ENCODE measurements at places on chromosomes 11 and 22. TPM values are rescaled to one million over a fixed set of nuclear protein-coding genes. Genes with fewer than 3 reads are reported as not detected.
A peak's percentile ranks its signal among the peaks of the same experiment; 100 is the strongest.

- DNase-seq = peak; percentile 4
Measured at GRCh38 chr11:47028195-47029093, 91.9 kb downstream of the CSTPP1 start.

DNA sequence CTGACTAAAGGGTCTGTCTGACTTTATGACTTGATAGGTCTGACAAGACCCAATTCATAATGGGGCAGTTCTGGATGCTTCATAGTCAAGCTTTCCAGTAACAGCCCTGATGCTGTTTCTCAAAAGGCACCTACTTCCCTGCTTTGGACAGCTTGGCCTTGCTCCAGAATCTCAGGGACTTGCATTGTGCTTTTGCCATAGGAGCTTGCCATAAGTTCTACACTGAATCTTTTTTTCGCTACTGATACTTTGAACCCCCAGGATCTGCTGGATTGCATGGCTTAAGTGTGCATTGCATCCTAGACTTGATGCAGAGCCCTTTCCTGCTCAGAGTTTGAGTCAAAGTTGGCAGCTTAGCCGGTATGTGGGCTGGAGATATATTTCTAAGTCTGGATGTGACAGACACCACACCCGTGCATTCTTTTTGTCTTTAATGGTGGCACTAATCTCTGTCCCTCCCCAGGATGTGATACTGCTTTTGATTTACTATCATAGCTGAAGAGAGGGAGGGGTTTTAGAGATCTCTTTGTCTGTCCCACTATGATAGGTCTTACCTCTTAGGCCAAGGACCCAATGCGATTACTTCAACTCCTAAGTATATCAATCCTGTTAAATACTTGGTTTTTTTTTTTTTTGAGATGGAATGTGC is 16.9 kb upstream of the SLC3A2 start:
- no peak for DNase-seq

DNA sequence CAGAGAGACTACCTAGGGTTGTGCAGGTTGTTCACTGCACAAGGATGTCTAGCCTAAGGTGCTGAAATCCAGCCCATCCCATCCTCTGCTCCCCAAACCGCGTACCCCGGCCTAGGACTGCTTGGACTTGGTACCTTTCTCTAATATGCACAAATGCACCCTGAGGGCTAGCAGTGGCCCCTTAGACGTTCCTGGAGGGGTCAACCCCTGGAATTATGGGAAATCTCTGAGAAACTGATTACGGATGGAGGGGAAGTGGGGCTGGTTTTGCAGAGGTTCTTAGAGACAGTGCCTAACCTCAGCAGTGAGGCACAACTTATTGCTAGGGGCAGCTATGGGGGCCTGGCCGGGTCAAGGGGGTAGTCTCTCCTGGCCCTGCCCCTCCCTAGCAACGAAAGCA is 2.5 kb downstream of the C11orf68 start:
- peak; percentile 63 for DNase-seq

Gene MMP8
- 0.37 TPM for total RNA-seq

Gene CDKN1C
- total RNA-seq = 4.4 TPM

GRCh38 chr11:36389811-36390210 is 93.7 kb downstream of the PRR5L start:
- DNase-seq = no peak

Gene MMP13
- total RNA-seq = 0.47 TPM

- no peak for DNase-seq
Measured at GRCh38 chr11:20715464-20715863, 46.1 kb downstream of the NELL1 start.

GRCh38 chr11:95100191-95100648 is 10.6 kb downstream of the ENDOD1 start:
- no peak for DNase-seq

DNA sequence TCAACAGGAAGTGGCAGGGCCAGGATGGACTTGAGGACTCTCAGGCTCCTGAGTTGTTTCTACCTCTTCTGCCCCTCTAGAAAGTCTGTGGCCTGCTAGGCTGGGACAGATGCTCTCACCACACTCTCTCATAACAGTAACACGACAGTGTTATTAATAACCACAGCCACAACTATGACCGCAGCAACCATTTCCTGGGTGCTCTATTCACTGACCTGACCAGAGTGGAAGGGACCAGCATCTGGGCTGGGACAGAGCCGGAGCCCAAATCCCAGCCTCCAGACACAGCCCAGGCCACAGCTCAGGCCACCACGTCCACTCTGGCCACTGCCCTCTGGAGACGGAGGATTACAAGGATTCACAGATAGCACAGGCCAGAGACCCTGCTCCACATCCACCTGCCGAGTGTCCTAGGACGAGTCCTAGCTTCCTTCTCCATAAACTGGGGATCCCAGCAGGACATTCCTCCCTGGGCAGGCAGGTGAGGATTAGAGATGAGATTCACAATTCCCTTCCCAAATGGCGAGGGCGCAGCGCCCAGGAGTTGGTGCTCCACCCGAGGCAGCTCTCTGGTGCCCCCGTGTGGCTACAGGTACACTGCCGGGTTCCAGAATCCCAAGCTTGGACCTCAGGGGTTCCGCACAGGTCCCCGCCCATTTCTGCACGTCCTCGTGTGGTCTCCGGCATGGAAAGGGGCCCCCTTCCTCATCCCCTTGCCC is 7.1 kb downstream of the PNPLA5 start:
- DNase-seq = no peak

GRCh38 chr11:11119917-11120316 is 233.1 kb downstream of the CSNK2A3 start:
- DNase-seq = no peak
